ENCODE measurements at places on chromosomes 5 and 9. TPM values are rescaled to one million over a fixed set of nuclear protein-coding genes. Genes with fewer than 3 reads are reported as not detected.

- peak overlapping the region; percentile 74 for H3K4me3 ChIP-seq
- DNase-seq: no peak
- H3K36me3 ChIP-seq: peaks cover 11% of the 10 kb centered on the region
- peak overlapping the region; percentile 73 for H3K27ac ChIP-seq
- H3K4me1 ChIP-seq: peaks cover 21% of the 10 kb centered on the region
These were observed 8.7 kb upstream of the GRIN1 start for GRCh38 chr9:137130176-137130755.

Gene TPPP
- 0.21 TPM for total RNA-seq

DNA sequence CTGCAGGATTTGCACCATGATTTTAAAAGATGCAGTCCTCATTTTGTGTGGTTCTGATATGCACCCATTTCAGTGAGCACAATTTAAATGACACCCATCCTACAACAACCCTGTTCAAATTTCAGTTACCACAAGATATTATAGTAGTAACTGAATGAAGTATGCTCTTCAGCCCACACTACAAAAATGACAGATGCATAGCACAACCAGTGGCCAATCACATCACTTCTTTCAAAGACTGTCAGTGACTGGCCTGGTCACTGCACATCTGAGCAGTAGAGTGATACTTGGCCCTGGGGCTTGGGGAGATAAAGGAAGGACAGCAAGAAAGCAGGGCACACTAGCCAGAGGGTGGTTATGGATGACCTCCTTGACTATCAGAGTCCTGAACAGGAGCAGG, 19.8 kb upstream of the IFNK start:
- no peak overlapping the region for H3K4me3 ChIP-seq
- peaks cover 2% of the 10 kb centered on the region for H3K27me3 ChIP-seq
- H3K4me1 ChIP-seq: peaks cover 27% of the 10 kb centered on the region
- H3K36me3 ChIP-seq: peaks cover 2% of the 10 kb centered on the region

DNA sequence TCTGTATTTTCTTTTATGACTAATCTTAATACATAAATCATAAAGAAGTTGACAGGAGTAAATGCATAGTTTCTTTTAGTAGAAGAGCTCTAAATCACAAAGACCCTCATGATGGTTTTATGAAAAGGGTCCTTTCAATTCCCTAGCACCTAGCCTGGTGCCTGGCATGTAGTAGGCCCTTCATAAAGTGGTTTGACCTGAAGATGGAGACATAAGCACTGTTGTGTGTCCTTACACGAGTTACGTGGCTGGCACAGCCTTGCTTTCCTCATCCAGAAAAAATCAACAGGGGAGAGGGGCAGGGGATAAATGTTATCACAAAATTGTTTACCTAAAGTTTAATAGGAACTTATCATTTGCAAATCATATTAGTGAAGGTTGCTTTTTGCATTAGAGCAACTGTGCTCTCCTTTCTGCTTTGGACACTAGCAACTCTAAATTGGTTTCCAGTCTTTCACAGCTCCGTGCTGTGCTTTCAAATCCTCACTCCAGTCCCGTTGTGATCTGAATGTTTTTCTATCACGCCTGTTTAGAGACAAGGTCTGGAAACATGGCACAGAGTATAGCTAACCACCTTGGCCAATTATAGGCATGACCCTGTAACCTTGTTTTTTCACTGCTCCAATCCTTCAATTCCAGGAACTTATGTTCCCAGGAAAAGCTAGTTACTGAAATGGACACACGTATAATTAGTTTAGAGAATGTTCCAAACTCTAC, 55.7 kb downstream of the ARL15 start:
- H3K27ac ChIP-seq: no peak overlapping the region
- H3K4me3 ChIP-seq: no peak overlapping the region
- peaks cover 27% of the 10 kb centered on the region for H3K4me1 ChIP-seq
- DNase-seq: no peak

DNA sequence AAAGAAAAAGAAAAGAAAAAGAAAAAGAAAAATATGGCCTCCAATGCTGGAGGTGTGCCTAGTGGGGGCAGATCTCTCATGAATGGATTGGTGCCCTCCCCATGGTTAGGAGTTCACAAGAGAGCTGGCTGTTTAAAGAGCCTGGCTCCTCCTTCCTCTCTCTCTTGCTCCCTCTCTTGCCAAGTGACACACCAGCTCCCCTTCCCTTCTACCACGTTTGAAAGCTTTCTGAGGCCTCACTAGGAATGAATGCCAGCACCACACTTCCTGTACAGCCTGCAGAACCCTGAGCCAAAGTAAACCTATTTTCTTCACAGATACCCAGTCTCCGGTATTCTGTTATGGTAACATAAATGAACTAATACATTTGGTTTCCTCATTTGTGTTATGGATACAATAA, 14.4 kb upstream of the GALNT10 start:
- no peak overlapping the region for H3K4me3 ChIP-seq
- no peak for DNase-seq
- H3K4me1 ChIP-seq: no peaks in the 10 kb centered on the region
- H3K27me3 ChIP-seq: peaks cover 7% of the 10 kb centered on the region

- H3K27me3 ChIP-seq: no peaks in the 10 kb centered on the region
- no peak overlapping the region for H3K27ac ChIP-seq
- H3K4me1 ChIP-seq: peaks cover 8% of the 10 kb centered on the region
- no peak for DNase-seq
- H3K4me3 ChIP-seq: no peak overlapping the region
These were observed 70.5 kb downstream of the SECISBP2 start for GRCh38 chr9:89388868-89389177.

Gene SMIM23
- total RNA-seq: not detected

DNA sequence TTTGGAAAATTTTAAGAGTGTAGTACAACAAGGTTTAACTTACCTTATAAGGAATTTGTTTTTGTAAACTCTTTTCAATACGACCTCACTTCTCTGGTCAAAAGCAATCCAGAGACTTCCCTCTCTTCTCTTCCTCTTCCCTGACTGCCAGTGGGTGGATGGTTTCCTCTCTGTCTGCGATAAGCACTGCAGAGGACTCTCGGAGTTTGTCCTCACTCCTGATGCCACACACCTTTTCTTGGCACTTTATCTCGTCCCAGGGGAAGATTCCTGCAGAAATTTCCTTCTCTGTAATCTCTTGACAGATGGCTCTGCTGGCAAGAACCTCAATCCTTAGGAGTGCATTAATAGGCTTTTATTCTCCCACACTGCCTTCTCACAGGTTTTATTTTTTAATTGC, 641.6 kb downstream of the NR2F1-AS1 start:
- no peaks in the 10 kb centered on the region for H3K4me1 ChIP-seq
- no peak overlapping the region for H3K27ac ChIP-seq
- H3K36me3 ChIP-seq: no peaks in the 10 kb centered on the region
- no peaks in the 10 kb centered on the region for H3K27me3 ChIP-seq

Gene SAPCD2
- 6.4 TPM for total RNA-seq

- H3K36me3 ChIP-seq: no peaks in the 10 kb centered on the region
- no peak for DNase-seq
- H3K4me3 ChIP-seq: no peak overlapping the region
- H3K27ac ChIP-seq: no peak overlapping the region
- H3K4me1 ChIP-seq: peaks cover 11% of the 10 kb centered on the region
- no peaks in the 10 kb centered on the region for H3K27me3 ChIP-seq
These were observed 32.8 kb downstream of the TMC1 start for GRCh38 chr9:72554221-72554641.

DNA sequence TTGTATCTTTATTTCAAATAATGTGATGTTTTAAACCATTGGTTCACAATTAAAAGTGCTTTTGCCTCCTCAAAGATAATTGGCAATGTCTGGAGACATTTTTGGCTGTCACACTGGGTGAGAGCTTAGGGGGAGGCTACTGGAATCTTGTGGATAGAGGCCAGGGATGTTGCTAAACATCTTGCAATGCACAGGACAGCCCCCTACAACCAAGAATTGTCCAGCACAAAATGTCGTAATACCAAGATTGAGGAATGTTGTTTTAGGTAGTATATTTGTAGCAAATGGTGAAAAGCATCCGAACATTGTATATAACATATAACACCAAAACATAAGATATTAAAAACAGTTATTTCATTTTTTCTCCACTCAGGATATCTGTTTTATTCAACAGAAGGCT, 99.8 kb downstream of the SLC44A1 start:
- H3K27ac ChIP-seq: no peak overlapping the region
- H3K36me3 ChIP-seq: peaks cover 2% of the 10 kb centered on the region
- H3K4me3 ChIP-seq: no peak overlapping the region

DNA sequence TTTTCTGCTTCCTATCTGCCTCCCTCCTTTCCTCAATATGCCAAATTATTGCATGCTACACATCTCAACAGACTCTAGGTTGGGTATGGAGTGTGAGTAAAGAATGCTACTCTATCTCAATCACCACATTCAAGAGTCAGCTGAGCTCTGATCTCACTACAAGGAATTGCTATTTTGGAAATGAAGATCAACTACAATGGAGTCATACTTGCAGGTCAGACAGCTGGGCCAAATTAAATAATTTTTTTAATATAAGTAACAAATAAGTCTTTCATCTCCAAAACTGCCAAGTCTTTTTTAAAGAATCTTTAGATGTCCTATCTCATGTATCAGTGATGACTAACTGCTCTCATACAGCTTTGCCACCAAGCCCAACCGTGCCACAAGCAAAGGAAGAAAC, 64.0 kb downstream of the DEPDC1B start:
- H3K4me1 ChIP-seq: no peaks in the 10 kb centered on the region
- H3K27ac ChIP-seq: no peak overlapping the region
- H3K27me3 ChIP-seq: no peaks in the 10 kb centered on the region

Gene ADAMTSL2
- total RNA-seq: 0.11 TPM

Gene FAM221B
- not detected for total RNA-seq

- peaks cover 25% of the 10 kb centered on the region for H3K36me3 ChIP-seq
- H3K4me1 ChIP-seq: peaks cover 38% of the 10 kb centered on the region
- no peak overlapping the region for H3K27ac ChIP-seq
- no peak for DNase-seq
- no peaks in the 10 kb centered on the region for H3K27me3 ChIP-seq
These were observed 745 bp upstream of the CLTA start for GRCh38 chr9:36189976-36190375.

Gene TAF11L5
- total RNA-seq: not detected

GRCh38 chr5:136906545-136906944, 541.2 kb upstream of the TRPC7 start:
- DNase-seq: no peak
- no peaks in the 10 kb centered on the region for H3K36me3 ChIP-seq
- no peaks in the 10 kb centered on the region for H3K27me3 ChIP-seq
- H3K4me3 ChIP-seq: no peak overlapping the region
- H3K27ac ChIP-seq: no peak overlapping the region

GRCh38 chr5:56565644-56566043, 249.7 kb upstream of the MAP3K1 start:
- peaks cover 13% of the 10 kb centered on the region for H3K4me1 ChIP-seq
- no peak overlapping the region for H3K4me3 ChIP-seq
- H3K27ac ChIP-seq: no peak overlapping the region
- no peaks in the 10 kb centered on the region for H3K27me3 ChIP-seq
- H3K36me3 ChIP-seq: no peaks in the 10 kb centered on the region

- no peak overlapping the region for H3K27ac ChIP-seq
- H3K27me3 ChIP-seq: no peaks in the 10 kb centered on the region
- H3K36me3 ChIP-seq: no peaks in the 10 kb centered on the region
- DNase-seq: no peak
These were observed 81.1 kb upstream of the RORB start for GRCh38 chr9:74415995-74416394.

- H3K4me3 ChIP-seq: no peak overlapping the region
- no peak overlapping the region for H3K27ac ChIP-seq
- DNase-seq: no peak
- peaks cover 38% of the 10 kb centered on the region for H3K4me1 ChIP-seq
- no peaks in the 10 kb centered on the region for H3K27me3 ChIP-seq
- H3K36me3 ChIP-seq: peaks cover 27% of the 10 kb centered on the region
These were observed 55.0 kb downstream of the OXCT1 start for GRCh38 chr5:41815261-41815660.

Gene PGM5
- not detected for total RNA-seq

- H3K4me3 ChIP-seq: no peak overlapping the region
- H3K27me3 ChIP-seq: peaks cover 22% of the 10 kb centered on the region
- DNase-seq: no peak
- H3K27ac ChIP-seq: no peak overlapping the region
- H3K36me3 ChIP-seq: no peaks in the 10 kb centered on the region
- no peaks in the 10 kb centered on the region for H3K4me1 ChIP-seq
These were observed 102.2 kb upstream of the DAB2 start for GRCh38 chr5:39526914-39527477.

GRCh38 chr9:7121664-7122063, 363.9 kb downstream of the KDM4C start:
- H3K4me1 ChIP-seq: peaks cover 26% of the 10 kb centered on the region
- DNase-seq: no peak

- peaks cover 45% of the 10 kb centered on the region for H3K27me3 ChIP-seq
- DNase-seq: no peak
- H3K36me3 ChIP-seq: no peaks in the 10 kb centered on the region
- H3K4me3 ChIP-seq: no peak overlapping the region
- H3K27ac ChIP-seq: no peak overlapping the region
These were observed 12.7 kb downstream of the CNTFR start for GRCh38 chr9:34576597-34577399.

Gene TMEM174
- total RNA-seq: not detected

- H3K4me3 ChIP-seq: no peak overlapping the region
- H3K27ac ChIP-seq: no peak overlapping the region
- no peak for DNase-seq
- H3K4me1 ChIP-seq: no peaks in the 10 kb centered on the region
- no peaks in the 10 kb centered on the region for H3K36me3 ChIP-seq
These were observed 174.2 kb upstream of the TBC1D2 start for GRCh38 chr9:98429613-98430012.

Gene BNC2
- not detected for total RNA-seq

Gene FGD3
- total RNA-seq: 41.8 TPM

Gene EQTN
- not detected for total RNA-seq

- no peaks in the 10 kb centered on the region for H3K36me3 ChIP-seq
- H3K27me3 ChIP-seq: peaks cover 3% of the 10 kb centered on the region
- DNase-seq: no peak
These were observed 36.0 kb upstream of the NPM1 start for GRCh38 chr5:171351536-171352073.

Gene GDF9
- total RNA-seq: 0.69 TPM

GRCh38 chr5:168147568-168148360, 143.7 kb upstream of the WWC1 start:
- H3K4me1 ChIP-seq: no peaks in the 10 kb centered on the region
- no peaks in the 10 kb centered on the region for H3K36me3 ChIP-seq
- no peak overlapping the region for H3K27ac ChIP-seq
- peaks cover 4% of the 10 kb centered on the region for H3K27me3 ChIP-seq
- DNase-seq: no peak
- no peak overlapping the region for H3K4me3 ChIP-seq

GRCh38 chr5:149636191-149636860, 55.0 kb downstream of the ARHGEF37 start:
- no peak overlapping the region for H3K27ac ChIP-seq
- no peaks in the 10 kb centered on the region for H3K36me3 ChIP-seq
- no peaks in the 10 kb centered on the region for H3K27me3 ChIP-seq
- DNase-seq: no peak
